ENCODE measurements at places on chromosomes 4 and X.
A peak's percentile ranks its signal among the peaks of the same experiment; 100 is the strongest.

- DNase-seq = peak; percentile 3
Observed at GRCh38 chrX:40646489-40647306, 663 bp downstream of the CXorf38 start.

DNA sequence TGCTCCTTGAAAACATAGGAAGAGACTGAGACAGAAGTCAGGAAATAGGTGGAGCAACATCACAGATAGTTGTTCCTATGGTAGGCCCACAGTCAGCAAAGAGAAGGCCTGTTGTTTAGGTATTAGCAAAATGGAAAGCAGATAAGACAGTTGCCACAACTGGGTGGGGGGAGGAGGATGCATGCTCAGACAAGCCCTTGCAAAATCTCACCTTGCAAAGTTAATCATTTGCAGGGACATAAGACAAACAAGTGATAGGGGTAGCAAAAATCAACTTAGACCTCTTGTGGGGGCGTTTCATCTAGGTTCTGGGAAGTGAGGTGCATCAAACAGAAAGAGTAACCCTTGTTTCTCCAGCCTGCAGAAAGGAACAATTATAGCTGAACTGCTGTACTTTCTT lies 30.7 kb downstream of the SERPINA7 start:
- no peak for DNase-seq

DNA sequence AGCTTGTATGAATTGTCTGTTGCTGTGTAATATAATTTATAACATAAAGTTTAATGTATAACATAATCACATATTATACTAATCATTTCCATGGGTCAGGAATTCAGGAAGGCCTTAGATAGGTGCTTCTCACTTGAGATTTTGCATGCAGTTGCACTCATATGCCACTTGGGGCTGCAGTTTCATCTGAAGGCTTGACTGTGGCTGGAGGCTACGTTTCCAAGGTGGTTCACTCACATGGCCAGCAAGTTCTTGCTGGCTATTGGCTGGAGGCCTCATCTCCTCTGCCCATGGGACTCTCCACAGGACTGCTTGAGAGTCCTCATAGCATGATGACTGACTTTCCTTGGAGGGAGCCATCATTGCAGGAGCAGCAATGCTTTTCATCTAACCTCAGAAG lies 53.4 kb upstream of the STX18 start:
- DNase-seq = no peak

DNA sequence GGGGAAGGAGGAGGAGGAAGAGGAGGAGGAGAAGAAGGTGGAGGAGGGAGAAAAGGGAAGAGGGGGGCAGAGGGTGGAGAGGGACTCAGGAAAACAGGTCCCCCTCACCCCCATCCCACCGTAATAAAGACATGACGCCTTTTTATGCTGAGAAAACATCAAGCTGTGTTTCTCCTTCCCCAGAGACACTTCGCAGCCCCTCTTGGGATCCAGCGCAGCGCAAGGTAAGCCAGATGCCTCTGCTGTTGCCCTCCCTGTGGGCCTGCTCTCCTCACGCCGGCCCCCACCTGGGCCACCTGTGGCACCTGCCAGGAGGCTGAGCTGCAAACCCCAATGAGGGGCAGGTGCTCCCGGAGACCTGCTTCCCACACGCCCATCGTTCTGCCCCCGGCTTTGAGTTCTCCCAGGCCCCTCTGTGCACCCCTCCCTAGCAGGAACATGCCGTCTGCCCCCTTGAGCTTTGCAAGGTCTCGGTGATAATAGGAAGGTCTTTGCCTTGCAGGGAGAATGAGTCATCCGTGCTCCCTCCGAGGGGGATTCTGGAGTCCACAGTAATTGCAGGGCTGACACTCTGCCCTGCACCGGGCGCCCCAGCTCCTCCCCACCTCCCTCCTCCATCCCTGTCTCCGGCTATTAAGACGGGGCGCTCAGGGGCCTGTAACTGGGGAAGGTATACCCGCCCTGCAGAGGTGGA lies 45.3 kb upstream of the SHOX start:
- no peak for DNase-seq

- DNase-seq = no peak
Observed at GRCh38 chr4:47567511-47567910, 82.4 kb downstream of the ATP10D start.

- no peak for DNase-seq
Observed at GRCh38 chr4:25182937-25183336, 22.7 kb upstream of the SEPSECS start.

DNA sequence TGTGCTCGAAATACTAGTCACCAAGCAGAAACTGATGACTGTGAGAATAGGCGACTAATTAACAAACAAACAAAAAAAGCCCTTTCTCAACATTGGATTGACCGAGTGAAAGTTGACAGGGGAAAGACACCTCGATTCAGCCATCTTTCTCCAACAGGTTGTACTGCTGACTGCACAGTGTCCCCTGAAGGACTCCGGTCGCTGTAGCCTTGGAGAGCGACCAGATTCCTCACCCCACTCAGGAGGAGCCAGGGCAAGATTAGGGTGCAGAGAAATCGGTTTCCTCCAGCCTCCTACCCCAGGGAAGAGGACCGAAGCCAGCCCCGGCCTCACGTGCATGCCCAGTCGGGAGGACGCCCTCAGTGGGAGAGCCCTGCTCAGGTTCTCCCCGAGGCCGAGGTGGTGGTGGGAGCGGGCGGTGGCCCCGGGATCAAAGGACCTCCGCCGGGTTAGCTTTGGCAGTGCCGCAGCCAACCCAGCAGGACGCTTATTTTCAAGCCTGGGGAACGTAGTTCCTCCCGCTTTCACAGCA lies 1.1 kb upstream of the RAP1GDS1 start:
- DNase-seq = peak; percentile 13

All from stimulated activated CD8-positive, alpha-beta memory T cell treated with anti-CD3 and anti-CD28 coated beads, Interleukin-15, amount 100 ng/mL, for 24 hours (primary cell).